Inflammatory macrophage treated with lipopolysaccharide for 4 hours (primary cell): ENCODE measurements at places on chromosomes 6 and 20.
A peak's percentile ranks its signal among the peaks of the same experiment; 100 is the strongest.

- peak; percentile 71 for DNase-seq
Observed at GRCh38 chr20:50169329-50169823, 15.9 kb upstream of the PEDS1 start.

DNA sequence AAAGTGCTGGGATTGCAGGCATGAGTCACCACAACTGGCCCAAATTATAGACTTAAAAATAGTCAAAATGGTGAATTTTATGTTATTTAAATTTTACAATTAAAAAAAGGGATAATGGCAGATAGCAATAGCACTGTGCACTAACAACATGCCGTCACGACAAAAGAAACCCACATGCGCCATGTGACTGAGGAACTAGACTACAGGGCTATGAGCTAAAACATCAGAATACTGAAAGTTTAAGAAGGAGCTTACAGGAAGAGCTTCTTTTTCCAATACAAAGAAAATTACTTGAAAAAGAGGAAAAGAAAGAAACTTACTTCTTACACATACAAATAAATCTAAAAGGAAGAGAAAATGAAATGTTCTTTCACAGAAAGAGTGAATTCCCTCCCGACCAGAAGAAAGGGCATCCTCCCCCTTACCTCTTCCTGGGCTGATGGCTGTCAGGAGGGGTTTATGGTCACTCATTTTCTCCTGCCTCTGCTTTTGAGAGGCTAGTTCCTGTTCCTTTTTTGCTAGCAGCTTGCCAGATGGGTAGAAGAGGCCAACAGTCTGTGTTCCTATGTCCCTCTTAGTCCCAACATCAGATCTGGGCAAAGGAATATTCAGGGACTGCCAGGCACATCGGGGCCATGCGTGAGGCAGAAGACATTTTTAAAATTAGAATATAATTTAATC is 54.5 kb downstream of the DZANK1 start:
- peak; percentile 69 for DNase-seq

DNA sequence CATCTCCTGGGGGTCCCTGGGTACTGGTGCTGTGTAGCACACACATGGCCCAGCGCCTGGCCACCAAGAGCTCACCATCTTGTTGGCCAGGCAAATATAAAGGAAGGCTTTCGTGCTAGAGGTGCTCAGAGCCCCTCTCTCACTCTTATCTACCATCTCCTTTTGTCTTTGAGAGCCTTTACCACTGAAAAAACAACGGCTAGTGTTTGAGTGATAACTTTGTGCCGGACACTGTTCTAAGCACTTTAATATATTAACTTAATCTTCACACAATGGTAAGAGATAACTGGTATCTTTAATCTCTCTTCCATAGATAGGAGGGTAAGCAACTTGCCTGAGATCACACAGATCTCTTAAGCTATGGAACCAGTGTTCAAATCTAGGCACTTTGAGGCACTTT is 21.5 kb upstream of the ARHGAP18 start:
- DNase-seq = no peak

GRCh38 chr6:35185302-35185681 is 28.5 kb upstream of the SCUBE3 start:
- DNase-seq = no peak

- no peak for DNase-seq
Observed at GRCh38 chr6:46862381-46862780, 59.4 kb downstream of the ADGRF5 start.

GRCh38 chr6:317060-317447 is 24.8 kb downstream of the DUSP22 start:
- DNase-seq = no peak

DNA sequence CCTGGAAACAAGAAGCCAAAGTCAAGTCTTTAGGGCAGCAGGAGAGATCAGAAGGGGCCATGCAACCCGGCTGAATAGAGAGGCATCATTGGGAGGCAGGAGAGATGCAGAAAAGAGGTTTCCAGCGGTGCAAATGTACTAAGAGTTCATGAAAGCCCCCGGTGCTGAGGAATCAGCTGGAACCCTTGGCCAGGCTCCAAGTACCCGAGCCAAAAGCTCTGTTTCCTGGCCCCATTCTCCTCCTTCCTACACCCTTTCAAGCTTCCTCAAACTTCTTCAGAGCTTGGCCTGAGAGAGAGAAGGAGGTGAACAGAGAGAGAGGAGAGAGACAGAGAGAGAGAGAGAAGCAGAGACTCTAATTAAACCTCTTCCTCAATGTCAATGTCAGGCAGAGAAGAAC is 433.5 kb downstream of the PRKN start:
- DNase-seq = no peak

DNA sequence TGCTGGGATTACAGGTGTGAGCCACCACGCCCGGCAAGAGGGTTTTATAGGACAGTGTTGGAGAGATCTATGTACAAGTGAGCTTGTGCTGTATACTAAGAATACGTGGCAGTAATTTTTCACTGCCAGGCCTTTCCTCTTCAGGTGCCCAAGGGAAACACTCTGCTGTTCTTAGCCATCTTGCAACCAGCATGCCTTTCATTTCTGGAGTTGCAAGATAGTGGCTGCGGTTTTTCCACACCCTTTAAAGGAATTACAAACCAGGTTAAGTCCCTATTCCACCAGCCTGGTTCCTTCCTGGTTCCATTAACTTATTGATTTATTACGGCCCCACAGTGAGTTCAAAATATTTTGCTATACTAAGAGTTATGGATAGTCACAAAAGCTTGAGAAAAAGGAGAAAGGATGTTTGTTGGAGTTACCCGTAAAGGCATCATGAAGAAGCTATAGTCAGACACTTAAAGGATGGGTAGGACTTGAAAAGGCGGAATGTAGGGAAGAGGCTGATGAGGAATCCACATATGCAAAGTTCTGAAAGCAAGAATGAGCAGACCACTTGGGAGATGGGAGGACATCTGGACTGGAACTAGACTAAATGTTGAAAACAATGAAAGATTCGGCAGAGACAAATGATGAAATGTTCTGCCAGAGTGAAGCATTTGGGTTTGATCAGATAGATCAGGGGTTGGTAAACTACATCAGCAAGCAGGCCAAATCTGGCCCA is 61.4 kb upstream of the ASIP start:
- no peak for DNase-seq

- DNase-seq = no peak
Observed at GRCh38 chr20:15814360-15814759, 758.9 kb downstream of the KIF16B start.

DNA sequence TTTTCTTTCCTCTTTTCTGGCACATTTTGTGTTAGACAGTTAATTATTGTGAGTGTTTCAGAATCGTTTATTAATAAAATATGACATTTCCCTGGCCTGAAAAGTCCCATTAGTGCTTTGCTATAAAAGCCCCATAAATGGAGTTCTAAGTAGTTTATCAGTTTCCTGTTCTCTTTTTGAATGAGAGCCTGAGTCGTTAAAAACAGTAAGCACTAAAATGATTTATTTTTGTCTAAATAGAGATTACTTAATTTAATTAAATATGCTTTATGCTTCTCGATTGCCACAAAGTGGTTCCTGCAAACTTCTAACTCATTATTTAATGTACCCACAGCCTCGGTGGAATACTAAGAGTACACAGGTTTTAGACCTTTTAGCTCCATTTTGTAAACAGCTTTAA is 577.9 kb downstream of the C6orf118 start:
- DNase-seq = no peak
